ENCODE measurements at places on chromosomes 4 and X.

DNA sequence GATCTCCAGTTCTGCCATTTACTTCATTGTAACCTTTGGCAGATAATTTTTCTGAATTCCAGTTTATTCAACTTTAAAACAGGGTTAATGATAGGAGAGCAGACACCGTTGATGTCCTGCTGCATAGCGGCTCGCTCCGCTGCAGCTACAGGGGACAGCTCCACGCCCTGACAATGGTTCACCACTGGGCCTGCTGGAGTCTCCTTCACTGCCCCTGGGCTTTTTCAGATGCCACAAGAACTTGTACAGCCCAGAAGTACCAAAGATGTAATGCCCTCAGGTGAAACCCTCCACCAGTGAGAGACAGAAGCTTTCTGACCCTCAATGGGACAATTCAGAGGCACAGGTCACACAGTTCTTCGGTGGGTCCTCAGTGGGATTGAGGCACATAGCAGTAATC is 22.7 kb upstream of the SEPTIN11 start:
- DNase-seq, result no peak

DNA sequence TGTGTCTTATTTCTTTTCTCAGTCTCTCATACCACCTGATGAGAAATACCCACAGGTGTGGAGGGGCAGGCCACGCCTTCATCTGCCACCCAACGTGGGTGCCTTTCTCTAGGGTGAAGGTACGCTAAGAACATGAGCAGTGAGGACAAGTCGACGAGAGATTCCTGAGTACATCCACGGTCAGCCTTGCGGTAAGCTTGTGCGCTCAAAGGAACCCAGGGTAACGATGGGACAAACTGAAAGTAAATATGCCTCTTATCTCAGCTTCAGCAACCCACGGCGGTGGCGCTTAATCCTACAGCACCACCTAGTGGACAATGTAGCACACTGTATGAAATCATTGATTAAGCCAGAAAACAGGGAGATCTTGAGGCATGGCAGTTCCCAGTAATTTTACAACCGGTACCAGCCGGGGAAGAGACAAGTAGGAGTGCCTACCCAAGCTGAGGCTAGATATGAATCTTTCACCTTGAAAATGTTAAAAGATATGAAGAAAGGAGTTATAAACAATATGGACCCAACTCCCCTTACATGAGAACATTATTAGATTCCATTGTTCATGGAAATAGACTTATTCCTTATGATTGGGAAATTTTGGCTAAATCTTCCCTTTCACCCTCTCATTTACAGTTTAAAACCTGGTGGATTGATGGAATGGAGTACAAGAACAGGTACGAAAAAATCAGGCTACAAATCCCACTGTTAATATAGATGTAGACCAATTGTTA is 63.0 kb downstream of the ZNF732 start:
- DNase-seq, result peak; percentile 84

GRCh38 chrX:1308476-1308875 is 28.1 kb upstream of the IL3RA start:
- no peak for DNase-seq

DNA sequence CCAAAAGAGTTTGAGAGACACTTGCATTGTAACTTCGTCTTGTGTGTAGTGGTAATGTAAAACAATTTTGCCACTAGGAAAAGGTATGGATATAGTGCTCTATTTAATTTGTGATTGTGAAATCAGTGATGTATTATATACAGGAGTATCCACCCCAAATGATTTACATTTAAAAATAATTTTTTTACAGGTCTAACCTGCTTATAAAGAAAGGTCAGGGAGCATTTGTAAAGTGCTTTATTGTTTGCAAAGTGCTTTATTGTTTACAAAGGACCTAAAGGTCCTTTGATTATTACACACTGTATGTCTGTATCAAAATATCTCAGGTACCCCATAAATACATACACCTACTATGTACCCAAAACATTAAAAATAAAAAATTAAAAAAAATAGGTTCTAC is 70.3 kb downstream of the DCK start:
- DNase-seq, result no peak

GRCh38 chrX:47797084-47797483 is 39.6 kb upstream of the ZNF81 start:
- no peak for DNase-seq

DNA sequence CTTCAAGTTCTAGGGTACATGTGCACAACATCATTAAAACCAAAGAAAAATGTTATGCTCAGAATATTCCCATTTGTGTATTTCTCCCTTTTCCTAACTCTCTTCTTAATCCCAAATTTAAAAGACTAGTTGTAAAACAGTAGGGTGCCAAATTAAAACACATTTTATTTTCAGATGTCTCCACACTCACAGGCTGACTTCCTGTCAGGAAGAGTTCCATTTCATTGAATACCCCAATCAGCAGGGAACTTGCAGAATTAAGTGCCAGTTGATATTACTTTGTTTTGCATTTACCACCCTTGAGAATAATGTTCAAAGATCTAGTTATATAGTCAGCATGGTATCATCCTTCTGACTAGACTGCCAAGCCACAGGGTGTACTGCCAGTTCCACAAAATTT is 207.9 kb downstream of the MAB21L2 start:
- DNase-seq, result no peak

DNA sequence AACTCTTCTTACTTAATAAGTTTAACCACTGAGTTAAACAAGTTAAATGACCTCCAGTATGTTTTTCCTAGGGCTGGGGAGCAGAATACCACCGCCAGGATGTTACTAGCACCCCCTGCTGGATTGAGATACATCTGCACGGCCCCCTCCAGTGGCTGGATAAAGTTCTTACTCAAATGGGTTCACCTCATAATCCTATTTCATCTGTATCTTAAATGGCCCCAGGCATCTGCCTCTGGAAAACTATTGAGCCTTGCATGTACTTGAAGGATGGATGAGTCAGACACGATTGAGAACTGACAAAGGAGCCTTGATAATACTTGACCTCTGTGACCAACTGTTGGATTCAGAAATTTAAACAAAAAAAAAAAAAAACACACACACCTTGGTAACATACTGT is 61.5 kb upstream of the MMAA start:
- DNase-seq, result peak; percentile 55

DNA sequence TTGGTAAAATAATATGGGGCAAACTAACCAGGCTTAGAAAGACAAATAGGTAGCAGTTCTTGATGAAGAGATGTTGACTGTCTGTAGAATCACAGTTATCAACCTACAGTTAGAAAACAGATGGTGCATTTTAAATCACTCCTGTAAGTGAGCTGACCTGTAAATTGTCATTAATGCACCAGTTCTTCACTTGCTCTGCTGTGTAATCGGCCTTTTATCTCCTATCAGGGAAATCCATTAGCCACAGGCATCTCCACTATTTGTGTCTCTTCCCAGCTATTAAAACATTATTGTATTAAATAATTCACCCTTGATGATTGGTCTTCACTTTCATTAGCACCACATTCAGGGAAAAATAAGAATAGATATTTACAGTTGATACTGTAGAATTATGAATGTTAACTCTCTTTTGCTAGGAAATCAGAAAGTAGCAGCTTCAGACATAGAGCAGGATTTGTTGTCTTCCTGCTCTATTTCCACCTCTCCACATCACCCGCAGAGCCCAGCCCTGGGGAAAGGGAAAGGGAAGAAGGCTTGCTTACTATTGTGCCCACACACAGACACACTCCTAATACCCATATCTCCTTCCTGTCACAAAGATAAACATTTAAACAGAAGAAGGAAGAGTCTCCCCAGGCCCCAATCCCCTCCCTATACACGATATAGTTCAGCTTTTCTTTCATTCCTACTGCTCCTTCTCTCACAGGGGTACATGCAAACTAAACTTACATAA is 97.1 kb downstream of the REELD1 start:
- DNase-seq, result no peak

DNA sequence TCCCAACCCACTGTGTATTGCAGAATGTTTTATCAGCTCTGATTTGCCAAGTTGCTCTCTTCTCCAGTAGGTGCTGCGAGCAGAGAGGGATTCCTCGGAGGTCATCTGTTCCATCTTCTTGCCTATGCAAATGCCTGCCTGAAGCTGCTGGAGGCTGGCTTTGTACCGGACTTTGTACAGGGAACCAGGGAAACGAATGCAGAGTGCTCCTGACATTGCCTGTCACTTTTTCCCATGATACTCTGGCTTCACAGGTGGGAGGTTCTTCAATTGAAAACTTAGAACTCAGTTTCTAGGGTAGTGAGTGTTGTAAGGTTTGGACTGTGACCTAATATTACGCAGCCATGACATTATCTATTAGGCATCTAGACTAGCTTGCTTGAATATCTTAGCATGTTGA is 24.9 kb downstream of the AR start:
- DNase-seq, result no peak

DNA sequence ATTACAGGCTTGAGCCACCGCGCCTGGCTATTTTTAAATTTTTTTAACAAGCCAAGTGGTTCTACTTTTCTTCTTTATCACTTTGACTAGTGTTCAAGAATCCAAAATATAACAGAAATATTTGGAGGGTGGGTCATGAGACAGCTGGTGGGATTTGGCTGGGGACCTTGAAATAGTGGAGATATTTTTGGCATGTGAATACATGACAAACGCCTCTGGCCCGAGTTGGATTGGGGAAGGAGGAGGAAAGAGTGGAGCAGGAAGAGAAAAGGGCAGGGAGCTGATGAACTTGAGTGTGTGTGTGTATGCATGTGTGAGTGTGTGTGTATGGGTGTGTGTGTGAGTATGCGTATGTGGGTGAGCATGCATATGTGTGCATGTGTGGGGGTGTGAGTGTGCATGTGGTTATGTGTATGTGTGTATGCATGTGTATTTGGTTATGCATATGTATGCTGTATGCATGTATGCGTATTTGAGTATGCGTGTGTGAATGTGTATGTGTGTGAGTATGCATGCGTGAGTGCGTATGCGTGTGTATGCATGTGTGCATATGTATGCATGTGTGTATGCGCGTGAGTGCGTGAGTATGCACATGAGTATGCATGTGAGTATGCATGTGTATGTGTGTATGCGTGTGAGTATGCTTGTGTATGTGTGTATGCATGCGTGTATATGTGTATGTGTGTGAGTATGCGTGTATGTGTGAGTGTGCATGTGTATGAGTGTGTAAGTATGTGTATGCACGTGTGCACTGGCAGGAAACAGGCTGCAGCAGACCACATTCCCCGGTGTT is 49.6 kb downstream of the JADE1 start:
- no peak for DNase-seq

GRCh38 chr4:151934766-151935165 is 174.0 kb upstream of the GATB start:
- DNase-seq, result no peak

DNA sequence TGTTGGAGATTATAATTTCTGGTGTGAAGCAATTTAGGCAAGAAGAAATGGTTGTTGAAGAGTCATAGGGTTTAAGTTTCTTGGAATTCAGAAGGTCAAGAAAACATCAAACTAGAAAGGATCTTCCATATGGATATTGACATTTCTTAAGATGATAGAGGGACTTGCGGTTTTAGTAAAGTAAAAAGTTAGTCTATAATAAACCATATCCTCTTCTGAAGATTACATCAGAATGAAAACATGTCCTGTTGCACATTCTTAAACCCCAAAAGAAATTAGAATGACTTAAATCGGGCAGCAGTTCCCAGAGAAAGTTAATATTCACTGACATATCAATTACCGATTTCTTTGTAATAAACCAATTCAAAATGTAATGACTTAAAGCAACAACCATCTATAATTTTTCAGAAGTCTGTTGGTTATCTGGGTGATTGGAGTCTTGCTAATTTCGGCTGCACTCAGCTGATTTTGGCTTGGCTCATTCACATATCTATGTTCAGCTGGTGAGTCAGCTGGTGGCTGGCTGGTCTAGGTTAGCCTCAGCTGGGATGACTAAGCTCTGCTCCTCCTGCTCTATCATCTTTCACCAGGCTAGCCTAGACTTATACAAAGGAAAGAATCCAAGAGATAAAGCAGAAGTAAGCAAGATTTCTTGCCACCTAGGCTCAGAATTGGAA is 24.4 kb upstream of the DYNLT3 start:
- DNase-seq, result no peak
